Endothelial cell (in vitro differentiated cells): ENCODE measurements at places on chromosomes 1 and 21.

- no peak for DNase-seq
Measured at GRCh38 chr1:228314658-228315483, 91.8 kb downstream of the TRIM11 start.

DNA sequence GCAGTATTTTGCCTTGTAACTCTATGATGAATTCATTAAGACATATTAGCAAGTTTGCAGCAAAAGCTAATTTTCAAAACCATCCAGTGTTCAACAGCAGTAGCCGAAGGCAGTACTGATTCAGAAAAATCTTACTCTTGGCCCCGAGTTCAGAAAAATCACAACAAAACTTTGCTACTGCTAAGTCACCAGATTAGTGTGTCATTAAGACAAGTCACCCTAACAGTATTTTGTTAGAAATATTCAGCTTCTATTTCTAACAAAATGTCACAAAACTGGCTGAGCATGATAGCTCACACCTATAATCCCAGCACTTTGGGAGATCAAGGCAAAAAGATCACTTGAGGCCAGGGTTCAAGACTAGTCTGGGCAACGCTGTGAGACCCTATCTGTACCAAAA is 8.2 kb downstream of the GTF2B start:
- no peak for DNase-seq

GRCh38 chr1:246800756-246801155 is 76.5 kb downstream of the SCCPDH start:
- no peak for DNase-seq

- DNase-seq, result no peak
Measured at GRCh38 chr1:106526650-106527049, 529.8 kb upstream of the PRMT6 start.

- no peak for DNase-seq
Measured at GRCh38 chr1:17875882-17876280, 120.7 kb downstream of the ACTL8 start.

- no peak for DNase-seq
Measured at GRCh38 chr1:210367566-210367965, 38.9 kb downstream of the HHAT start.

GRCh38 chr1:227926896-227927885 is 20.5 kb downstream of the WNT9A start:
- DNase-seq, result no peak

DNA sequence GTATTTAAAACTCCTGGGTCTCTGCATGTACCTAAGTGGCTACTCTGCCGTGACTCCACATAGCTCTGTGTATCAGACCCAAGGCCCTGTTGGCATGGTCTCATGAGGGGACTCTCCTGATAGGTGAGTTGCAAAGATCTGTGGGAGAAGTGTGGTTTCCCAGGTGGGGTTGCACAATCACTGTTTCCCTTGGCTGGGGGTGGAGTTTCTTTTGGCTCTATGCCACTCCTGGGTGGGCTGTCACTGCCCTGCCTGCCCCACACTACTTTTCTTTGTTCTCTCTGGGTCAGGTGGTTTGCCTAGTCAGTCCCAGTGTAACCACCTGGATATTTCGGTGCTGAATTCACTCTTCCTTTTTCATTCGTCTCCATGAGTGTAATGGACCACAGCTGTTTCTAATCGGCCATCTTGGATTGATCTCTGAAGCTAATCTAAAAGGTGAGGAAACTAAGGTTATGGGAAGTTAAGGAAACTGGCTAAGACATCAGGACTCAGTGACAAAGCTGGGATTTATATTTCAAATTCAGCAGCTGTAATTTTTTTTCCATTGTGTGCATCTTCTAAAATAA is 97.1 kb upstream of the CACYBP start:
- no peak for DNase-seq
